Effector CD4-positive, alpha-beta T cell (primary cell): ENCODE measurements at places on chromosomes 4 and X.

DNA sequence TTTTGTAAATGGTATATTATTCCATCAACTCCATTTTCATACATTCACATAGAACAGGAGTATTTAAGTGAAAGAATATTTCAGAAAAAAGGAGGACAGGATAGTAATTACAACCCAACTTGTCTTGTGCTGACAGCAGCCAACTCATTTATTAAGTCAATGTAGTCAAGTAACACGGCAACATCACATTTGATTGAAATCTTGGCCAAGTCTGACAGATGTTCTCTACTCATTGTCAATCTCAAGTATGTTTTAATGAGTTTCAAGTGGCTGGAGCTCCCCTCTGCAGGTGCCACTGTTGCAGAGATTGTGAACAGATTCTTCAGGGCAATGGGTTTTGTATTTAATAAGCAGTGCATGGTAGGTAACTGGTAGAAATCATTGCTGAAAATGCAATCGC is 332.5 kb downstream of the C4orf33 start:
- DNase-seq: no peak

- no peak for DNase-seq
Measured at GRCh38 chr4:24411299-24411698, 173.1 kb downstream of the DHX15 start.

DNA sequence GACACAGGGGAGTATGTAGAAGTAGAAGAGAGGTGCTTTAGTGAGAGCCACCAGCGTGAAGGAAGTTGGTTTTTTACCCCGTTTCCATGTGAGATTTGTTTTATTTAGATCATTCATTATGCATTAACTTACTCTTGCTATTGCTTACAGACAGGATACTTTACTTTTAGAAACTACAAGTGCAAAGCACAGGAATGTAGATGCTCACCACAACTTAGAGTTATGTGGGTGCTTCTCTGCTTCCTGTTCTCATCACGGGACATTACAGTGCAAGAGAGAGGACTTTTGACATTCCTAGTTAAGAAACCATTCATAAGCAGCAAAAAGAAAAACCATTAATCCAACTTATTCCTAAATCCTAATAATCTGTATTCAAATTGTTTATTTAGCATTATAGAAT is 25.6 kb upstream of the SPANXD start:
- no peak for DNase-seq

DNA sequence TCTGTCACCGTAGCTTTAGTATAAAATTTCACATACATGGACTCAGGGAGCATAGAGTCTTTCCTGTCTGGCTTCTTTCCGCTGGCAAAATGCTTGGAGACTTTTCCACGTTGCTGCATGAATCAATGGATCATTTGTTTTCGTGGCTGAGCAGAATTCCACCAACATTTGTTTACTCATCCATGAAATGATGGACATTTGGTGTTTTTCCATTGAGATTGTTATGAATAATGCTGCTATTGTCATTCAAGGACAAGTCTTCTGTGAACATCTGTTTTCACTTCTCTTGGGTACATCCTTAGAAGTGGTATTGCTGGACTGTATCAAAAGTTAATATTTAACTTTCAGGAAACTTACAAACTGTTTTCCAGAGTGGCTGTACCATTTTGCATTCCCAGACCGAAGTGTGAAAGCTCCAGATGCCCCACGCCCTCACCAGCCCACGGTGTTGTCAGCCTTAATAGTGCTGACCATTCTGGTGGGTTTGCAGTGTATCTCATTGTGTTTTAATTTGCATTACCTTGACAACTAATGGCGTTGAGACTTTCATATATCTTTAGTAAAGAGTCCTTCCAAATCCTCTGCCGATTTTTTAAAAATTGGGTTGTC is 5.8 kb upstream of the TMEM271 start:
- DNase-seq: no peak

DNA sequence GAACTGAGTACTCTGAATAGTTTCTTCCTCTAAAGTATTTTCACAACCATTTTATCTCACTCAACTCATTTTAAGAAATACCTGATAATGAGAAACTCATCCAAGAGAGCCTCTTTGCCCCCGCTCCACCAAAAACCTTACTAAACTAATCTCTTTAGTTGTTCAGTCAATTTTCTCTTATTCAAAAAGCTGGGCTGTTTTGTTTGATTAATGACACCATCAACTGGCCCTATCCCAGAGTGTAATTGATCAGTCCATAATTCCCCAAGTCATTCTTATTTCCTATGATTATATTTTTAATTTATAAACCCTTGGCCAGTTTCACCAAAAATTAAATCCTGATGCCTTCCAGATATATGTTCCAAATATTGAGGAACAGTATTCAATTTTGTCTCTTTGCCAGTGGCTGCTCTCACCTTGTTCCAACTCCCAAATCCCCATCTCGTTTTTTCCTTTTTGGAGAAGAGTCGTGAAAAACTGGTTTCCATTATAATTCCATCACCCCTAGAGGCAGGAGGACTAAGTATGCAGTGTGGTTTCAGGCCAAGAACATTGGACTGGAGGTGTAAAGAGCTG is 10.4 kb downstream of the LIMCH1 start:
- no peak for DNase-seq

- no peak for DNase-seq
Measured at GRCh38 chr4:118821590-118822293, 14.2 kb downstream of the SEC24D start.

DNA sequence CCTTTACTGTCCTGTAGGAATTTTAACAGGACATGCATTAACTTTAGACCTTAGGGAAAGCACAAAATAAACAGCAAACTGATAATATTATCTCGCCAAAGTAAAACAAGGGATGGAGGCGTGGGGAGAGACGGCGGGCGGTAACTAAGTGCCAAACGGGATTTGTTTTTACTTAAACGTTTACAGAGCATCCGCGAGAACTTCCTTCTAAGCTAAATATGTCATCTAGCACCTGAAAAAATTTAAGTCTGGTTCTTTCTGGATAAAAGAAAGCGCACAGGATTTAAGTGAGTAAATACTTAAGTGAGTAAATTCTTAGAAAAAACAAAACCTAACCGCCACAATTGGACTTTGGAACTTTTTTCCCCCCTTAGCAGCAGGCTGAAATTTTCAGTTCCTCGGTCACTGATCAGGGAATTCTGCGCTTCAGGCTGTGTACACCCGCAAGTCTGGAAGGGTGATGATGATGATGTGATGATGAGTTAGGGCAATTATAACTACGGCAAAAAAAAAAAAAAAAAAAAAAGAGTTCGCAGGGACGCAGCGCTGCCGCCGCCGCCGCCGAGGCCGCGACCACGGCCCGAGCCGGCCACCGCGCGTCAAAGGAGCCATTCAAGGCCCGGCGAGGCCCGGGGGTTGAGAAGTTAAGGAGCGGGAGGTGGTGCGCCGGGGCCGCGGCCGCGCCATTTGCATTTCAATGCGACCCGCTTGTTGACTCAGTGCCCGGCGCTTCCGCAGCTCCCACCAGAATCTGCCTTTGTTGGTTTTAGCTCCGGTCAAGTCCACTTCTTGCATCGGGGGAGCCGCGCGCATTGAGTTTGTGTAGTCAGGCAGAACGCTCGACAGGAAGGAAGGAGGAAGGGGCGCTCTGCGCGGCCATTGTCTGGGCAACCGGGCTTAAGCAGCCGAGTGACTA is 108.8 kb downstream of the SPRY1 start:
- no peak for DNase-seq

DNA sequence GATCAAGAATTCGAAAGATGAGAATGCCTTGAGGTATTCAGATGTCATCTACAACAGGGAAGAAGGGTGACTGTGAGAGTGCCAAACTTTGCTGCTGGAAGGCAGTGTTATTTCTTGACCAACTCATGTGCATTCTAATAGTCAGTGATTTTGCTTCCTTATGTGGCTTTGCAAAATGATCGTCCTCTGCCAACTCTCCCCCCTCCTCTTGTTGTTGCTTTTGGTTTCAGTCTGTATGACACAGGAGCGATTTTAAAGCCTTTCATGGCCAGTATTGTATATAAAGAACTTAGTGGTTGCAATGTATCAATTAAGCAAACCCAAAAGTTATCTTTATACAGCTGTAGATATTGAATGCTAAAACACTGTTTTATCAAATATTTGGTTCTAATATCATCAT is 379.1 kb downstream of the IL1RAPL1 start:
- no peak for DNase-seq

DNA sequence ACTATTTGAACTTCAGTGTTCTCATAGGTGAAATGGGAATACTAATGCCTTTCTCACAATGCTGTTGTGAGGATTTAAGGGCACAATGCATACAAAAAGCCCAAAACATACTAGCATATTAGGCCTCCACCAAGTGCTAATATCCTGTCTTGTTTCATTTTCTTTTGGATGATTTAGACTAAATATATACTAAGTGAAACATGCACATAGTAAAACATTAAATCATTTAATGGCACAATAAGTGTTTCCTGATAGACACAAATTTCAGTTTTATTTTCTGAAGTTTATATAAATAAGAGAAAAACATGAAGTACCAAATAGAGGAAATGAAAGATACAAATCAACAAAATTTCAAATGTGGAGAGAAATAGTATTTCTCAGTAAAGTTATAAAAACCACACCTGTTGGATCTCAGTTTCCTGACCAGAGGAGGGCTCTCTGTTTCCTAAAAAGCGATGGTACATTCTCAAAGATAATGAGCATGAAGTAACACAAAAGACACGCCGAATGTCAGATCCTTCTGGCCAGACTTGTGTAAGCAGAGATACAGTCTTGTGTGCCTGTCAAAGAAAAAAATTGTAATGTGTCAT is 25.1 kb downstream of the DDX60 start:
- no peak for DNase-seq
